RCC 7860 (cell line): ENCODE measurements at places on chromosomes 7 and 10.

GRCh38 chr7:36692456-36692855 is 31.8 kb downstream of the AOAH start:
- DNase-seq, result no peak

- no peak for DNase-seq
Measured at GRCh38 chr10:128095027-128095752, 31.0 kb downstream of the MKI67 start.

- no peak for DNase-seq
Measured at GRCh38 chr7:150686030-150686631, 625 bp downstream of the GIMAP2 start.

- no peak for DNase-seq
Measured at GRCh38 chr10:97664282-97664850, 22.7 kb downstream of the AVPI1 start.

GRCh38 chr10:98456686-98457482 is 10.1 kb upstream of the HPS1 start:
- no peak for DNase-seq

GRCh38 chr7:129160161-129160905 is 15.8 kb downstream of the TSPAN33 start:
- DNase-seq, result no peak

DNA sequence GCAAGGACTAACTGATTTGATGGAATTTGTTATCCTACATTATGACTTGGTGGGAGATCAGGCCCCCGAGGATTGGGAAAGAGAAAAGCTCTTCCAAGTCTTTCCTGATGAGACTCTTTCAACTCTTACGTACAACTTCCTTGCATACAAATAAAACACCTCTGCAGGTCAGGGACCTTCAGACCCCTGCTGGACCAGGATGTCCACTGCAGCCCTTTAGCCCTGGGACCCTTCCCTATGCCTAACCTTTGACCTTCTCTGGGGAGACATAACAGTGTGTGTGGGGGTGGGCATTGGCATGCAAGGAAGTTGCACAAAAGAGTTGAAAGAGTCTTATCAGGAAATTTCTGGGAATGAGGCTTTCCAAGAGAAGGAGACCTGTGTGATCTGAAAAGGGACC is 859.4 kb downstream of the TYW1 start:
- DNase-seq, result no peak
